Stimulated activated CD8-positive, alpha-beta memory T cell treated with anti-CD3 and anti-CD28 coated beads, Interleukin-4, amount 100 ng/mL, for 4 hours (primary cell): ENCODE measurements at places on chromosomes 1 and 21.

DNA sequence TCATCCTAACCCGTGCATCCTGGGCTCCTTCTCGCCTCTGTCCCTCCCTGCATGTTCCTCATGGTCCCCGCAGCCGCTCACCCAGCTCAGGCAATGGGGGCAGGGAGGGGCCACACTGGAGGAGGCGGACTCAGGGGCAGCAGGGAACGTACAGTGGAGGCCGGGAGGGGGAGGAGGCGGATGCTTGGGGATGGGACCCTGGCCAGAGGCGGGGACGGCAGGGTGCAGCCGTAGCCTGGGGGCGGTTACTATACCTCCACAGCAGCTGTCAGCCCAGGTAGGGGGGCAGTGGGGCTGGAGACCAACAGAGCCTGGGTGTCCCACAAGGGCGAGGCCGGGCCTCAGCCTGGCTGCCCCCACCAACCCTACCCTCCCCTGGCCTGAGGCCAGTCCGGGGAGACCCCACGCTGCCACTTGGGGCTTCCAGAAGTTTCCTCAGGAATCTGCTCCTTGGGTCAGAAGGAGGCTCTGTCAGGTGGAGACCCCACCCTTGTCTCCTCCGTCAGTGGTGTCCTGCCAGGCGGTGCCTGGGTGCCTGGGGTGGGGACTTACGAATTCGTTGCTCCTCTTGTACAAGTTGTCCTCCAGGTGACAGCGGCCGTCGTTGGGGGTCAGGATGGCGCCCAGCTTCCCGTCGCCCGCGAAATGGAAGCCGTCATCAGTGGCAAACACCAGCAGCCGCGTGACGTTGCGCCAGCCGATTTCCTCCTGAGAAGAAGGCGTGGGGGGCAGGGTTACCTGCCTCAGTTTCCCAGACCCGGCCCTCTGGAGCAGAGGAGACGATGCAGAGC lies 20.7 kb downstream of the ITGB2 start:
- DNase-seq, result no peak

- no peak for DNase-seq
Measured at GRCh38 chr1:170313306-170313705, 167.5 kb downstream of the NTMT2 start.

DNA sequence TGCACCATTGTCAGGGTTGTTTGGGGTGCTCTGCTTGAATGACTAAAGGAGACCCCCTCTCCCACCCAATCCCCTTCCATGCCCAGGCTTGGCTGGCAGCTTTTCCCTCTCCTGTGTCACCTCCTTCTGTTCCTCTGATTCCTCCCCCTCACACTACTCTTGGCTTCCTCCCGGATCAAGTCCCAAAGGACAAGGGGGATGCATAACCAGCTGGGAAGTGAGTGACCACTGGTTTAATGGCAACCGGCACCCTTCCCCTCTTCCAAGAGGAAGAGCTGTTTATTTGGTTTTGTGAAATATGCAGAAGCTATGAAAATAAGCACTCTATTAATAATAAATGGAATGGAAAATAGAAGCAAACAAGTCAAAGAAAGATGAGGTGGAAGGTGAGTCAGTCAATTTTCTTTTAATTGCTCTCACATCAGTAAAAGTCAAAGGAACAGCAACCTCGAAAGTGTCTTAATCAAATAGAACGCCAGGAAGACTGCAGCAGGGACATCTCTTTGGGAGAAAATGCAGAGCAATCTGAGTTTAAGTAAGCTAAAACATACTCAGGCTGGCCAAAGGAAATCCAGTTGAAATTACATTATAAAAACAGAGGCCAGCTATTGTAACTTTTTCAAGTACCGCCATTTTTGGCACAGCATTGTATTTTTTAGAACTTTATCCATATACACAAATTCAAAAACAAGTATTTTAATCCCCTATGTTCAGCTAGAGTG lies 322.5 kb downstream of the SIPA1L2 start:
- no peak for DNase-seq

DNA sequence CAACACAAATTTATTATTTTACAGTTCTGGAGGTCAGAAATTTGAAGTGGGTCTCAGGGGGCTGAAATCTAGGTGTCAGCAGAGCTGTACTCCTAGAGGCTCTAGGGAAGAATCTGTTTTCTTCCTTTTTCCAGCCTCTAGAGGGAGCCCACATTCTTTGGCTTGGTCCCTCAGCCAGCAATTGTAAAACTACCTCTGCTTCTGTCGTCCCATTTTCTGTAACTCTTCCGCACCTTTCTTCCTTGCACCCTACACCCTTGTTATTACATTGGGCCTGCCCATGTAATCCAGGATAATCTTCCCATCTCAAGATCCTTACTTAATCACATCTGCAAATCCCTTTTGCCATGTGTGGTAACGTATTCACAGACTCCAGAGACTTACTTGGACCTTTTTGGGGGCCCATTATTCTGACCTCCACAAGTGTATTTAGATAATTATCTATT lies 24.8 kb upstream of the THEM4 start:
- no peak for DNase-seq

- DNase-seq, result peak; percentile 18
Measured at GRCh38 chr1:9196129-9197040, 38.2 kb upstream of the H6PD start.

GRCh38 chr1:202987922-202988583 lies 19.1 kb upstream of the TMEM183A start:
- no peak for DNase-seq

- no peak for DNase-seq
Measured at GRCh38 chr1:178926046-178926445, 55.2 kb upstream of the ANGPTL1 start.
